ENCODE measurements at places on chromosomes 7 and 10.

DNA sequence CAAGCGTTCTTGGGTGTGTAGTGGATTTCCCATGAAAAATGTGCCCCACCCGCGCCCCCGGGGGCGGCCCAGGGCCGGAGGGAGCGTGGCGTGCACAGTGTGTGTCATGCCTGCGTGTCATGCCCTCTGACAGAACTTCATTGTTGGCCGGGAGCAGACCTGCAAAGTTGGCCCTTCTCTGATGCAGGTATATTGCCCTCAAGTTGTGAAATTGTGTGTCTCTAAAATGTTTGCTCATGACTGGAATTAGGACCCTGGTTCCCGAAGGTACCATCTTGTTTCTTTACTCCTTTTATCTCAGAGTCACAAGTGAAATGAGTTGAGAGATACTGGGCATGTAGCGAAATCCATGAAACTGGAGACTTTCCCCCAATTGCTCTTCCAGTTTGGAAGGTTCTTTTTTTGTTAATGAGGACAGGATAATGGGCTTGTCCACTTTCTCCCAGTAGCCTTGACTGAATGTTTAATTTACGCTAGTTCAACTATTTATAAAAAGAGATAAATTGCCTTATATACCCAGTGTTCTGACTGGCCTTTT is 26.2 kb downstream of the ADK start:
- no peak for DNase-seq

GRCh38 chr10:28587970-28588290 is 55.0 kb downstream of the WAC start:
- no peak for DNase-seq

GRCh38 chr7:128800567-128800966 is 8.8 kb downstream of the CCDC136 start:
- no peak for DNase-seq

- DNase-seq = no peak
These were observed 67.5 kb downstream of the STRA8 start for GRCh38 chr7:135300913-135301765.

DNA sequence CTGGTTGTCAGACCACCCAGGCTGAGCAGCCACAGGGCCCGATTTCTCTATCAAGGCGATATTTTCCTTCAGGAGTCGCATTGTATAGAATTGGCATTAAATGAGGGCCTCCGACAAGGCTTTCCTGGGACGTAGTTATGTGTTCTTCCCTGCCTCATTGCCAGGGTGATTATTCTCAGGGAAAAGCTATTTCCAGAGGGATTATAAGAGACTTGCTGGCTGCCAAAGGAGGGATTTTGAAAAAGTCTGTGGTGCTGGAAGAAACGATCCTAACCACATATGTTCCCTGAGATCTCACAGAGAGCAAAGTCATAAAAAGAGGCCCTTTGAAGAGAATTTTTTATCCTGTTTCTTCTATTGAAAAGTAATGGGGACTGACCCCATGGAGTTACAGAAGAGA is 27.7 kb upstream of the SDHAF3 start:
- no peak for DNase-seq

DNA sequence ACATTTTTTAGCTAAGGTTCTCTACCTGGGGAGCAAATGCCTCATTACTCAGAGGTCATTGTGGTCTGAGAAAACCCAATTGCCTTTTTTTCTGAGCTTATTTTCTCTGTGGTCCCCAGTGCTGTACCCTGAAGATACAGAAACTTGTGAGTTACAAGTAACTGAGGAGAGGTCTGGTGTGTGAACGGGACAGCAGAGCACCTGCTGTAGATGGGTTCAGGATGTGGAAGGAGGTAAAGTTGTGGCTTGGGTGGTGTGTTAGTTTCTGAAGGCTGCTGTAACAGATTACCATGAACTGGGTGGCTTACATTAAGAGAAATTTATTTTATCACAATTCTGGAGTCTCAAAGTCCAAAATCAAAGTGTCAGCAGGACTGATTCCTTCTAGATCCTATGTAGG is 449.1 kb upstream of the NRP1 start:
- DNase-seq = no peak

DNA sequence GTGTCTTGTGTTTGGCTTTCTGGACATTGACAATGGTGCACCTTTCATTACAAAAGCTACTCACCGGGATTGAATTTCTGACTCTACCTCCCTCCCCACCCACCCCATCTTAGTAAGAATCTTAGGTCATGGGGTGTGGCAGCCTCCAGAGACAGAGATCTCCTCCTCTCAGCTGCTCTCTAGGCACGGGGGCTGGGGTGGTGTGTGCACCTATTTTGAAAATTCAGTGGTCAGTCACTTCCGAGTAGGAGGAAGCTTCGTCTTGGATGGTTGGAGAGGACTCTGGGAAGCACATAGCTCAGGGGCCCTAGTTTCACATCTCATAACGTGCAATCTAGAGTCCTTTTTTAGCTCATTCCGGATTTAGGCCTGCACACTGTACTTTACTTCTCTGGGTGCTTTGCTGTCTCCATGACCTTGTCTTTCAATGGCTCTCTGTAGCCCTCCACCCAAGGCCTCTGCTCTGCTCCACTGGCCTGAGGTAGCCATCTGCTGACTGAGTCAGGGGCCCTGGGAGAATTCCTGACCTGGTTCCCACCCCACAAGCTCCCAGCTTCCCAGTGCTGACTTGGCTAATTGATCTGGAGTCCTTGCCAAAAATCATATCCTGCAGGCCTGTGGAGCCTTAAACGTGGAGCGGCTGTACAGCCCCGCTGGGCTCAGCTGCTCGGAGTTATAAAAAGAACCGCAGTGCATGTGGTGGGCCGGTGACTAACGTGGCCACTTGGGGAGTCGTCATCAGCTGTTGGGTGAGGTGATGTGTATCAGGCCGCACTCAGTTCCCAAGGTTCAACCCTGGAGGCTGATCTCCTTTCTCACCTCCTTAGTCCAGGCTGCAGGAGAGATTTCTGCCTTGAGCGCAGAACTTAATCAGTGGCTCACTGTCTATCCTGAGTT is 19.3 kb upstream of the ADAMTS14 start:
- DNase-seq = no peak

- no peak for DNase-seq
These were observed 348.1 kb upstream of the VWC2 start for GRCh38 chr7:49425277-49425818.

- DNase-seq = peak; percentile 39
These were observed 96.1 kb upstream of the MKLN1 start for GRCh38 chr7:131231381-131232220.

DNA sequence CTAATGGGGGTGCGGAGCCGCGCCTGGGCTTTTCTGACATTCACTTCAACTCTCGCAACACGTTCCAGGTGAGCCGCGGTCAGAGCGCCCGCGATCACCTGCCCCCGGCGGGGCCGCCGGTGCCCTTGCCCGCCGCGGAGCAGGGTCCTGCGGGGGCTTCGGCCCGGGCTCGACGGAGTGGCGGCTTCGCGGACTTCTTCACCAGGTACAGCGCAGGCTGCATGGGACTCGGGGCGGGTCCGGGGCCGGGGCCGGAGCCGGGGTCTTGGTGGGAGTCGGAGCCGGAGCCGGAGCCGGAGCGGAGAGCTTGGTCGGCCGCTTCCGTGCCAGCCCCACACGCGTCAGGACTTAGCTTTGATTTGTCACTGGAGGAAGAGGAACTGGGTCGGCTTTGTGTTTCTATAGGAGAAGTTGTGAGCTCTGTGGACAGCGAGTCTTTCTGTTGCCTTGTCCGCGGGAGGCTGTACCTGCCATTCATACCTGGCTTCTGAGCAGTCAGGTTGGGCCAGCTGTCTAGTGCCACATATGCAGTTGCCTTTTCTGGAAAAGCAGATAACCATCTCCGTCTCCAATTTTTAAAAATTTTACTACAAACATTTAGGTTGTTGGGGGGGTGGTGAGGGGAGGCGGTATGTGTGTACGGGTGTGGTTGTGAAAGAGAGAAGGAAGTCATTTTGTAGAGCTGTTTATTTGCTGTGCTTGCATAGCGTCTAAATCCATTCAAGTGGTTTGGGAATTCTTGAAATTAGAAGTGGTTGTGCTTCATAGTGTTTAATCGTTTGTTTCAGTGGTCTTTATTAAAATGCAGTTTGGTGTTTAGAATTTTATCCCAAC is 1.3 kb downstream of the TBC1D12 start:
- peak; percentile 51 for DNase-seq

DNA sequence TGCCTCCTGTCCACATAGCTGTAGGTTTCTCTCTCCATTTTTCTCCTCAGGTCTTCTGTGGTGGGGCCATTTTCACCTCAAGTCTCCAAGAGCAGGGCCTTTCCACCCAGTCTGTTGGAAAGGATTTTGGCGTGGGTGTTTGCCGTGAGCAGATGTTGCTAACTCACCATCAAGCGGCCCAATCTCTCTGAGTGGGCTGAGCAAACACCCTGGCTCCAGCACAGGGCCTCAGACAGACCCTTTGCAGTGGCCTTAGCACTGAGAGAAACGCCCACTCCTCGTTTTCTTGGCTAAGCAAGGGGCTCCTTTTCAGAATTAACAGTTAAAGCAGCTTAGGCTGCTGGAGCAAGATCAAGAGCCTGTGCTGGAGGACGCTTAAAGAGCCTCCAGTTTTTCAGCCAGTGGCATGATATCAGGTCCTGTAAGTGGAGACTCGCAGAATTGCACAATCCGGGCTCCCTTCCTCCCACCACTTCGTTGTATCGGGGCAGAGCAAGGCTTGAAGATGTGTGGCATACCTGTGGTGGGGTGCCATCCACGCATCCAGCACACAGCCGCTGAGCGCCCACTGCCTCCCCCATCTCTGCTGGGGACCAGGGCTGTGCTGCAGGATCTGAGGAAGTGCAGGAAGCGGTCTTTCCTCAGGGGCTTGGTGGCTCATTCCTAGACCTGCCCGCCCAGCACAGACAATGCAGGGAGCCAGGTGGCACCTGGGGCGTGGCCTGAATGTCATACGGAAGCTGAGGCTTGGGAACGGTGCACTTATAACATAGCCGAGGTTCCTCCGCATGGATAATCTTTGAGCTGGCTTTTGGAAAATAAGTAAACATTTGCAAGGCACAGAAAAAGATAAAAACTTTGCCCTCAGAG is 142.7 kb downstream of the ADARB2 start:
- DNase-seq = no peak

DNA sequence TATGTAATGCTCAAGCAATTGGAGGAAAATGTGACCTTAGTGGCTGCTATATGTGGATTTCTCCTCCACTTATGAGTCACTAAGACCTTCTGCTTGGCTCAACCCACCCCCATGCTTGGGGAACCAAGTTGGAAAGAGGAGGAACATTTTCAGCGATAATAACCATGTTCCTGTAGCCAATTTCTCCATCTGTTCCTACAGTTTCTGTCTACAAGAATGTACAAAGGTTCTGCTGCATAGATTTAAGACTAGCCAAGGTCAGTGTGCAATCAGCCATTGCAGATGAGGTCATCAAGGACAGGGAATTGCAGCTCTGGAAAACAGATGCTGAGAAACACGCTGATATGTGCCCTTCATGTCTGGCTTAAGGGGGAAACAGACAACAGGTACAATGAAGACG is 5.6 kb upstream of the NRCAM start:
- DNase-seq = no peak

- no peak for DNase-seq
These were observed 20.5 kb downstream of the NOM1 start for GRCh38 chr7:156969972-156970420.

GRCh38 chr10:75137533-75138438 is 26.3 kb downstream of the SAMD8 start:
- DNase-seq = no peak

DNA sequence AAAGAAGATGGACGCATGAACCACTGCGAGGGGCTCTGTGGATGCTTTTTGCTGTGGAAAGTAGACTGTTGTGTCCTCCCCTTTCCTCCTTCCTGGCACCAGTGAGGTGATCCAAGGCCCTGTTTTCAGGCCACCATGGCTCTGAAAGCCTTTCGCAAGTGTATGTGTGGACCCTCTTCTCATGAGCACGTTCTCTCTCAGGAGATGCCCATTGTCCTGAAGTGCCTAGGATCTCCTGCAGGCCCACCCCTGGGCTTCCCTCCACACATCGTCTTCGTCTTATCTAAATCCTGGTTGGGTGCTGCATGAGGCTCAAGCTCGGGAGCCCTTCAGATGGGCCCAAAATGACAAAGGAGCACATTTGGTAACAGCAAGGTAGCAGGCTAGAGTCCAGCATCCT is 188.2 kb downstream of the PTPN20 start:
- DNase-seq = no peak

- DNase-seq = no peak
These were observed 75.7 kb downstream of the LYZL2 start for GRCh38 chr10:30553626-30554439.

DNA sequence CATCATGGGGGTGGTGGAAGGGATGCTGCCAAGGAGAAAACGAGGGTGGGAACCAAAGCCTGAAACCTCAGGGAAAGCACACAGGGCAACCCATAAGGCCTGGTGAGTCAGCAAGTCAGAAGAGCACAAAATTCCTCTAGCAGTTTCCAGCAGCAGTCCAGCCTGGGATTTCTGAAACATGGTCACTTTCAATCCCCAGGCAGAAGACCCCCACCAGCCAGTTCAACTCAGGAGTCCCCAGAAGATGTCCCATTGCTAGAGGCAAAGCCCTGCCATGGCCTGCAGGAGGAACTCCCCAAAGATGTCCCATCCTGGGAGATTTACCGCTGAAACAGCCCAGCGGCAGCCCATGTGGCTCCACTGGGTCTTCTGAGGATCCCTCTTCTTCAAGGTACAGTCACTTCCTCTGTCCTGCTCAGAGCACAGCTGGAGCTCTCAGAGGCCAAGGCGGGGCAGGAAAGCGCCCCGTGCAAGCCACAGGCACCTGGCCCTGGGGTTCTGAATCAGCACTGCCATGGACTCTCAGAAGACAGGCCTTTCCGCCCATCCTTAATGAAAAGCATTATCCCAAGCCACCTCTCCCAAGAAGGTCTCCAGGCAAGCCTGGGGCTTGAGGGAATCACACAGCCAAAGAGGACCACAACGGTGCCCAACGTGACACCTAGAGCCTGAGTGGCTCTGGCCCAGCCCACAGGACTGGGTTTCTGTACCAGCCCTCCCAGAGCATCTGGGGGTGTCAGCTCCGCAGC is 196.9 kb downstream of the GRID1 start:
- no peak for DNase-seq

DNA sequence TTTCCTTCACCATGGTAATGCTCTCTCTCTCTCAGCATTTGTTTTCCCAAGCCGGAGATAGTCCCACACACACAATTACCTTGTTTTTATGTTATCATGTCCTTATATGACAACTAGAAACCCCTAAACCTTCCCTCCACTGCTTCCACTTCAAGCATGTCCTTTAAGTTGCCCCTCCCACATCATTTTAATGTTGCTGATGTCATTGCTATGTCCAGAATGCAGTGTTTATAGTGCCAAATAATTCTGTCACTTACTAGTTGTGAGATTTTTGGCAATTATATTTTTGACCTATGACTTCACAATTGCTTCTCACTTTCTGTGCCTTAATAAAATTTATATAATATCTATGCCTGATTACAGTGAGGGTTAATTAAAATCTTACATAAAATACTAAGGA is 645.9 kb downstream of the XPNPEP1 start:
- DNase-seq = no peak

DNA sequence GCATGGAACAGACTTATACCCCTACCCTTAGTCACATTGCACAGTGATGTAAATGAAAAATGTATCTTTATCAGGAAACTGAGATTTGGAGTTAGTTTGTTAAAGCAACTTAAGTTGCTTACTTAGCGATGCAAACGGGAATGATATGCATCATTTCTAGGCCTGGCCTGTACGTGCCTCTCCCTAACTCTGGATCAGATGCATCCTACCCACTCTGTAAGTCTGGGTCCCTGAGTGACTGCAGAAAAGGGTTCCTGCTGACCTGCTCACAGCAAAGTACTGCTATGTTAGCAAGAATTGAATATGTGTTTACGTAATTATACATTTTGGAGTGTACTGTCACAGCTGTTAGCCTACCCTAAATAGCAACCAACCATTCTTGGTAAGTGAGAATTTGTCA is 30.7 kb upstream of the PRTFDC1 start:
- DNase-seq = no peak

Data from GM12892 (cell line).